AG09309 (cell line): ENCODE measurements at places on chromosomes 7 and 10.

DNA sequence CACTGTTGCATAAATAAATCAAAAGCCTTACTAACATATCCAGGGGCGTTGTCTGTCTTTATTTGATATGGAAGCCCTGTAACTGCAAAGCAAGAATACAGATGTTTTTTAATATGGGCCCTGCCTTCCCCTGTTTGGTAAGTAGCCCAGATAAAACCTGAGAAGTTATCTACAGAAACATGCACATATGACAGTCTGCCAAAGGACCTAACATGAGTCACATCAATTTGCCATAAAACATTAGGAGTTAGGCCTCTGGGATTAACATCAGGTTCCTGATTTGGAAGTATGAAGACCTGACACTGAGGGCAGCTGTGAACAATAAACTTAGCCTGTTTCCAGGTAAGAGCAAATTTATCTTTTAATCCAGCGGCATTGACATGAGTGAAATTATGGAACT lies 1588.8 kb downstream of the REEP3 start:
- DNase-seq, result no peak

DNA sequence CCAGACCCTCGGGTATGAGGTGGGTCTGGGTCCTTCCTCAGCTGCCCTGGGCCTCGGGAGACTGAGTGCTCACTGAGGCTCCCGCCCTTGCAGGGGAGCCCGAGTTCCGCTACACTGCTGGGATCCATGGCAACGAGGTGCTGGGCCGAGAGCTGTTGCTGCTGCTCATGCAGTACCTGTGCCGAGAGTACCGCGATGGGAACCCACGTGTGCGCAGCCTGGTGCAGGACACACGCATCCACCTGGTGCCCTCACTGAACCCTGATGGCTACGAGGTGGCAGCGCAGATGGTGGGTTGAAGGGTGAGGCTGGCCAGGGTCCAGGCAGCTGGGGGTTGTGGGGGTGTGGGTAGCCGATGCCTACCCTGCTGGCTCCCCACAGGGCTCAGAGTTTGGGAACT lies 7.6 kb downstream of the AEBP1 start:
- no peak for DNase-seq

- DNase-seq, result no peak
These were observed 38.1 kb upstream of the ECHDC3 start for GRCh38 chr10:11704092-11704491.

GRCh38 chr7:55342216-55342871 lies 22.8 kb upstream of the LANCL2 start:
- DNase-seq, result no peak

- no peak for DNase-seq
These were observed 16.3 kb upstream of the ORAI2 start for GRCh38 chr7:102417105-102417504.
